Left ventricle myocardium inferior (tissue), 1 donor: ENCODE measurements at places on chromosomes 12 and 14. TPM values are rescaled to one million over a fixed set of nuclear protein-coding genes. Genes with fewer than 3 reads are reported as not detected.

DNA sequence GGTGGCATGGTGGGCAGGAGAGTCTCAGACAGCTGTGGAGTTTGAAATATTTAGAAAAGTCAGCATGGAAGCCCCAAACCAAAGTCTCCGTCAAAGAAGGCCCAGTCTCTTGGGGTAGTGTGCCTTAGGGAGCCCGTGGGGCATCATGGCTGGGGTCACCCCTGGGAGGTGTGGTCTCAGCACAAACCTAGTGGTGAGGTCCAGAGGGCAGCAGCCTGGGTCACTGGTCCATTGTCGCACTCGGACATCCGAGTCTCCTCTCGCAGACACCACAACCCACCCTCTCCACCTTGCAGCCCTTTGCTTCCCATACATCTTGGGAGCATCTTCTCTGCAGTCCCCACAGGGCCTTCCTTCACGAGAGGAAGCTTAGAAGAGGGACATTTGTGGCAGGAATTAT, 588.0 kb upstream of the TMEM132C start:
- H3K27ac ChIP-seq, result no peak overlapping the region
- no peaks in the 10 kb centered on the region for H3K36me3 ChIP-seq
- no peak overlapping the region for H3K4me3 ChIP-seq

Gene XRCC3
- total RNA-seq, result 4.1 TPM

DNA sequence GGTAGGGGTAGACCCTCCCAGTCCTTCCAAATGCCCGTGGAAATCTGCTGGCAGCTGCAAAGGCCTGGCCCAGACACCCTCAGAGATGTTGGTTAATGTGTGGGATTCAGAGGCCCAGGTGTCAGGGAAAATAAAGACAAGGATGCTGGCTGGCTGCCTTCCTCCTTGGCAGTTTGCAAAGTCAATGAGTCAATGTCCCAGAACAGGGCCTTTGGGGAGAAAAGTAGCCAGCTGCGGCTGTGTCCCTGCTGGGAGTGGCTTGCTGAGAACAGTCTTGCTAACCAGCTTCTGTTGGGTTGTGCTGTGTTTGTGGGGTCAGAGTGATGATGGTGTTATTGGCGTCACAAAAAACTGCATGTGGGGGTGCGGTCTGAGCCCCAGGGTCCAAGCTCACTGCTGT, 29.2 kb downstream of the GLRX5 start:
- peaks cover 13% of the 10 kb centered on the region for H3K27me3 ChIP-seq
- H3K36me3 ChIP-seq, result no peaks in the 10 kb centered on the region
- peaks cover 3% of the 10 kb centered on the region for H3K4me1 ChIP-seq
- H3K27ac ChIP-seq, result no peak overlapping the region
- DNase-seq, result peak; percentile 53
- H3K4me3 ChIP-seq, result no peak overlapping the region

DNA sequence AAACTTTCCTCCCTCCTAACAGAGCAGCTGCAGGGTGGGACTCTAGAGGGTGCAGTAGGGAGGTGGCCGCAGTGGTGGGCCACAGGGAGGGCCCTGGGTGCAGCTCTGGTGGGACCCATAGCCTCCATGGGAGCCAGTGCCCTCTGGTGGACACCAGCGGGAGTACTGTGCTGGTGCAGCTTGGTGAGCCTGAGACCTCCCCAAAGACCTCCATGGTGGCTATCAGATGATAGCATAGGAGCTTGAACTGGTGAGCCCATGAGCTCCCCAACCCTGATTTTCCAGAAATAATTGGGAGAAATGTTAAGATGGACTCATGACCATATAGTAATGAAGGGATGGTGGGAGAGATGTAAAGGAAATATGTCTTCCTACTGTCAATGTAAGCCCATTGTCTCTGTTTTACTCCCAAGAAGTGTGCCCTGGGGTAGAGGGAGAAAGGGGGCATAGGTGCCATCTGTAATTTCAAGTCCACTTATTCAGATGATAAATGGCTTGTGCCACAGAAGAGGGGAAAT, 98.7 kb downstream of the GAS2L3 start:
- H3K27me3 ChIP-seq, result peaks cover 20% of the 10 kb centered on the region
- no peak overlapping the region for H3K4me3 ChIP-seq
- DNase-seq, result no peak
- H3K27ac ChIP-seq, result no peak overlapping the region

Gene SIRT4
- 6.5 TPM for total RNA-seq

GRCh38 chr14:88621100-88621499, 58.3 kb downstream of the ZC3H14 start:
- no peak for DNase-seq
- no peaks in the 10 kb centered on the region for H3K27me3 ChIP-seq
- H3K27ac ChIP-seq, result no peak overlapping the region
- no peak overlapping the region for H3K4me3 ChIP-seq
- H3K36me3 ChIP-seq, result no peaks in the 10 kb centered on the region

GRCh38 chr12:8088574-8088973, 6.5 kb downstream of the NECAP1 start:
- peaks cover 46% of the 10 kb centered on the region for H3K36me3 ChIP-seq
- H3K27me3 ChIP-seq, result no peaks in the 10 kb centered on the region
- peaks cover 21% of the 10 kb centered on the region for H3K4me1 ChIP-seq
- DNase-seq, result no peak
- H3K27ac ChIP-seq, result no peak overlapping the region
- H3K4me3 ChIP-seq, result no peak overlapping the region

- H3K4me1 ChIP-seq, result peaks cover 60% of the 10 kb centered on the region
- DNase-seq, result peak; percentile 82
- H3K36me3 ChIP-seq, result no peaks in the 10 kb centered on the region
- no peaks in the 10 kb centered on the region for H3K27me3 ChIP-seq
Measured at GRCh38 chr12:65278576-65279368, at the start of gene MSRB3. Gene MSRB3, plus strand, starts transcription at chr12:65278683. Its CDS starts 29,897 bp downstream, at chr12:65308580.

Gene BMP4
- total RNA-seq, result 9.8 TPM

GRCh38 chr14:48304729-48305128, 629.3 kb upstream of the MDGA2 start:
- no peaks in the 10 kb centered on the region for H3K4me1 ChIP-seq
- no peak overlapping the region for H3K27ac ChIP-seq
- H3K27me3 ChIP-seq, result no peaks in the 10 kb centered on the region
- DNase-seq, result no peak
- no peak overlapping the region for H3K4me3 ChIP-seq
